ENCODE measurements at places on chromosomes 12 and 14.
A peak's percentile ranks its signal among the peaks of the same experiment; 100 is the strongest.

DNA sequence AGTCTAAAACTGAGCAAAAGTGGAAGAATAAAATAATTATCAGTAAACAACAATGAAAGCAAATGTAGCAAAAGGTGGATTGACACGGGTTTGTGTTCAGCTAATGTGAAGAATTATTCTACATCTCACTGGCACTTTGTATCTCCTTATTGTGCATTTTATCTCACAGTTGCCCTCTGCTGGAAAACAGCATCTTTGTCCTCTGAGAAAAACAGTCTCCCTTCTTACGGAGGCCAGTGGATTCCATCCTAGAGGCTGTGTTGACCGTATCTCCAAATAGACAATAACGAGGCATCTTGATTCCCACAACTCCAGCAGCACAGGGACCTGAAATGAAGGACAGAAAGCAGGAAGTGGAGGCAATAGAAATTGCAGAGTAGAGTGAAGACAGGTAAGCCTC lies 51.3 kb upstream of the PLBD1 start:
- no peak for DNase-seq

- DNase-seq: peak; percentile 28
Observed at GRCh38 chr12:153080-153746, 60.7 kb downstream of the SLC6A12 start.

- no peak for DNase-seq
Observed at GRCh38 chr14:104797115-104798044, 1.8 kb upstream of the AKT1 start.

- no peak for DNase-seq
Observed at GRCh38 chr14:105366386-105367074, 31.8 kb upstream of the TEX22 start.

- no peak for DNase-seq
Observed at GRCh38 chr14:98714626-98715425, 557.2 kb downstream of the BCL11B start.

GRCh38 chr14:88904864-88905263 lies 80.4 kb downstream of the TTC8 start:
- no peak for DNase-seq
